Keratinocyte (primary cell): ENCODE measurements at places on chromosomes 16 and 17. TPM values are rescaled to one million over a fixed set of nuclear protein-coding genes. Genes with fewer than 3 reads are reported as not detected.

The CCL1 gene
- polyA plus RNA-seq = not detected in 3 replicates

The CA5A gene
- polyA plus RNA-seq = not detected in 3 replicates

The CEP295NL gene
- not detected in 3 replicates for polyA plus RNA-seq

GRCh38 chr16:28258567-28258966 lies 33.8 kb upstream of the SBK1 start:
- H3K27me3 ChIP-seq = peaks cover 41% of the 10 kb centered on the region
- H3K4me3 ChIP-seq = no peak overlapping the region
- no peaks in the 10 kb centered on the region for H3K4me1 ChIP-seq

The GRAPL gene
- polyA plus RNA-seq = not detected in 3 replicates

GRCh38 chr16:23899869-23900268 lies 64.1 kb downstream of the PRKCB start:
- no peak overlapping the region for H3K4me3 ChIP-seq
- H3K27me3 ChIP-seq = no peaks in the 10 kb centered on the region
- H3K27ac ChIP-seq = no peak overlapping the region
- peaks cover 10% of the 10 kb centered on the region for H3K4me1 ChIP-seq
- no peak for DNase-seq

DNA sequence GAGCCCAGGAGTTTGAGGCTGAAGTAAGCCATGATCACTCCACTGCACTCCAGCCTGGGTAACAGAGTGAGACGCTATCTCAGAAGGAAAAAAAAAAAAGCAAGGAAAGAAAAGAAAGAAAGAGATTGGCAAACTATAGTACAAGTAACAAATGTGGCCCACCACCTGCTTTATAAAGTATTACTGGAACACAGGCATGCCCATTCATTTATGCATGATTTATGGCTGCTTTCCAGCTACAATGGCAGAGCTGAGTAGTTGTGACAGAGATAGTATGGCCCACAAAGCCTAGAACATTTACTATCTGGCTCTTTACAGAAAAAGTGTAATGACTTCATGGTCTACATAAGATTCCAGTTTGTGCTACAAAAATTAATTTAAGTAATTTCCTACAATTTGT lies 23.6 kb downstream of the C16orf87 start:
- H3K4me3 ChIP-seq = no peak overlapping the region
- H3K27me3 ChIP-seq = no peaks in the 10 kb centered on the region
- peaks cover 7% of the 10 kb centered on the region for H3K4me1 ChIP-seq
- DNase-seq = no peak
- H3K36me3 ChIP-seq = peaks cover 2% of the 10 kb centered on the region
- no peak overlapping the region for H3K27ac ChIP-seq

The KRTAP16-1 gene
- not detected in 3 replicates for polyA plus RNA-seq
